ENCODE measurements at places on chromosomes 1 and 21.

- peak; percentile 13 for DNase-seq
These were observed 5.2 kb upstream of the FOXD3 start for GRCh38 chr1:63316984-63317816.

GRCh38 chr21:39552856-39553255 is 59.9 kb upstream of the B3GALT5 start:
- no peak for DNase-seq

- DNase-seq, result no peak
These were observed 110.0 kb downstream of the APP start for GRCh38 chr21:26060335-26061115.

- DNase-seq, result no peak
These were observed 19.7 kb downstream of the KPNA6 start for GRCh38 chr1:32127409-32128198.

DNA sequence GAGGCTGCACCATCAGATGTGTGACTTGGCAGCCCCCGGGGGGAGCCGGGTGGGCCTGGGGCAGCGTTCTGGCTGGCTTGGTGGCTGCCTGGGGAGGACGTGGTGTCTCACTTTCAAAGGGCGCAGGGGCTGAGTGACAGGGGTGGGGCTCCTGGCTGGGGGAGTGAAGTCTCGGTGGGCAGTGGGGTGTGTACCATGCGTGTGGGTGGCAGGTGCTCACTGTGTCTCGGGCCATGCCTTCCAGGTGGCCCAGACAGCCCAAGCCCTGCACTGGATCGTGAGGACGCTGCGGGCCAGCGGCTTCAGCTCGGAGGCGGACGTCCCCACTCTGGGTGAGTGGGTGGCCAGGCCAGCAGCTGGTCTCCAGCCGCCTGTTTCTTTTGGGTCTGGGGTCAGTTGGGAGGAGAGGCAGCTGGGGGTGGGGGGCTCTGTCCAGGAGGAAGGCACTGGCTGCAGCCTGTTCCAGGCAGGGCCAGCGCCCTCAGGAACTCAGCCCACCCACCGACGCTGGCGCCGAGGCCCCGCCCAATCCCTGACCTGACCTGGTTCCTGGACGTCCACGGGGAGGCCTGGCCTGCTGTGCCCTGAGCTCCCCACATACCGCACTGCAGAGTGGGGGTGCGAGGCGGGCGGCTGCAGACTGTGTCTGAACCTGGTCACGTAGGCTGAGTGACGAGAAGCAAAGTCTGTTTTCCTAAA is 30.6 kb upstream of the LRRC3 start:
- DNase-seq, result no peak

GRCh38 chr1:115755456-115756370 is 12.8 kb downstream of the CASQ2 start:
- no peak for DNase-seq

DNA sequence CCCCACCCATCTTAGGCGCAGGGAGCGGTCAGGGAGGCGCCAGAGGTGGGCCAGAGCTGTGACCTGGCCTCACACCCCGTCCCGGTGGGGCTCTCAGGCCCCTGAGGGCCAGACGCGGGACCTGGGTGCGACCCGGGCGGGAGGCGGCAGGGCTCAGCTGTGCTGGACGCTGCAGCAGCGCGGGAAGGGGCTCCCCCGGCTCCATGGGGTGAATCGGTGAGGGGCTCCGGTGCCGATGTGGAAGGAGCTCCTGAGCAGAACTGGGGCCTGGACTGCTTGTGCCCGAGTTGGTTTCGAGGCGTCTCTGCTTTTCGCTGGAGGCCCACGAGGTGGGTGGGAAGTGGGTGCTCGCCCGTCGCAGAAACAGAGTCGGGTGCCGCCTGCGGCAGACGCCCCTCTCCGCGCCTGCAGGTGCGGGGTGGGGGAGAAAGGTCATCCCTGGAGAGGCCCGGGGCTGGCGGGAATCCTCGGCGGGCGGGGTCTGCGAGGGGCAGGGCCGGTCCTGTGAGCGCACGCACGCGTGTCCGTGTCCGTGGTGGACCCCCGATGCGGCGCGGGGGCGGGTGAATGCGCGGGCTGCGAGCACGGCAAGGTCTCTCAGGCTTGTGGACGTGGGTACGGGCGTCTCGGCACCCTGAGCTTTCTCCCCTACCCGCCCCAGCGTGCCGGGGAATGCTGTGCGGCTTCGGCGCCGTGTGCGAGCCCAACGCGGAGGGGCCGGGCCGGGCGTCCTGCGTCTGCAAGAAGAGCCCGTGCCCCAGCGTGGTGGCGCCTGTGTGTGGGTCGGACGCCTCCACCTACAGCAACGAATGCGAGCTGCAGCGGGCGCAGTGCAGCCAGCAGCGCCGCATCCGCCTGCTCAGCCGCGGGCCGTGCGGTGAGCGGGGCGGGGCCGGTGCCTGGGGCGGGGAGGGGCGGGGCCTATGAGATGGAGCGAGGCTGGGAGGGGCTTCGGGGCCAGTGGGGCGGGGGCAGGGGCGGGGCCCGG is 20.4 kb downstream of the AGRN start:
- DNase-seq, result peak; percentile 74

GRCh38 chr1:174158767-174159251 is 511 bp upstream of the RABGAP1L start:
- no peak for DNase-seq

DNA sequence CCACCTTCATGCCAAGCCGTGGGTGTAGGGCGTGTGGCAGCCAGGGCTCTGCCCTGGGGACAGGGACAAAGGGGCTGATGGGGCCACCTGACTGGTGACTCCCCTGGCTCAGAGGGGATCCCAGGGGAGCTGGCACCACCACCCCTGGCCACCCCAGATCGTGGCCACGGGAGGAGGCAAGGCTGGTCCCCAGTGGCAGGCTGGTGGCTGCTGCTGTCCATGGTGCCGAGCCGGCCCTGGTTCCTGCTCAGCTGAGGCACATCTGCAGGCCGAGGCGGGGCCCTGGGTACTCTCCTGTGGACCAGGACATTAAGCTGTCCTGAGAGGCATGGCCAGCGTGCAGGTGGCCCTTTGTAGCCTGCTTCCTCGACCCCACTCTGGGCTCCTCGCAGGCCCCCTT is 6.5 kb downstream of the PLCH2 start:
- DNase-seq, result no peak

DNA sequence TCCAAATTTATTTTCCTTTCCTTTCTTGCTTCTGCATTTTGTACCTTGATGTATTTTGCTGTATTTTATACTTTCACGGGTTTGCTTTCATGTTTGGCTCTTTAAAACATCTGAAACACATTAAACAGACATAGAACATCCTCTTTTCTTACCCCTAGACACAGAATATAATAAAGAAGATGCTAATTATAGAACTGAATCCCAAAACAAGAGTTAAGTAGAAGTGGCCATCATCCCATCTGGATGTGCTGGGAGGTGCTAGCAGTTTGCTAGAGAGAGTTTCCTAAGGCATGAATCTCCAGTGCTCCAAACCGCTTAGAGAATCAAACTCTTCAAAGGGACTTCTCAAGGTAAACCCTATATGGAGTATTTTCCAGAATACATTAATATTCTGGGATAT is 53.9 kb upstream of the GNG12 start:
- DNase-seq, result no peak

DNA sequence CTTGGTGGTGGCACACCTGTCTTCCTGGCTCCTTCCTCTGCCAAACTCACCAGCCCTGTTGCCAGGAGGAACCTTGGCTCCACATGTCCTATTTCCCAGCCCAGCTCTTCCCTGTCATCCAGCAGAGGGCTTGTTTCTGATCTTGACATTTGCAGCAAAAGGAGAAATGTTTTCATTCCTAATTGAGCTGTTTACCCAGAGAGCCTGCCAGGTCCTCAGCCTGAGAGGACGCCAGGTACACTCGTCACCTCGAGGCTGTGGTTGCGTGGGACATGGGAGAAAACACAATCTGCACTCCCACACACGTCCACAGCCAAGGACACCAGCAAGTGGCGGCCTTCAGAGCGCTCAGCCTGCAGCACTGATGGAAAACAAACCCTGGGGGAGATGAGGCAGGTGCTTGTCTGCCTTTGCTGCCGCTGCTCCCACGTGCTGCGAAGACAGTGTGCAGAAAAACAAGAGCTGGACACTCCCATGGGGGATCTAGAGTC is 132.8 kb upstream of the CD34 start:
- no peak for DNase-seq

DNA sequence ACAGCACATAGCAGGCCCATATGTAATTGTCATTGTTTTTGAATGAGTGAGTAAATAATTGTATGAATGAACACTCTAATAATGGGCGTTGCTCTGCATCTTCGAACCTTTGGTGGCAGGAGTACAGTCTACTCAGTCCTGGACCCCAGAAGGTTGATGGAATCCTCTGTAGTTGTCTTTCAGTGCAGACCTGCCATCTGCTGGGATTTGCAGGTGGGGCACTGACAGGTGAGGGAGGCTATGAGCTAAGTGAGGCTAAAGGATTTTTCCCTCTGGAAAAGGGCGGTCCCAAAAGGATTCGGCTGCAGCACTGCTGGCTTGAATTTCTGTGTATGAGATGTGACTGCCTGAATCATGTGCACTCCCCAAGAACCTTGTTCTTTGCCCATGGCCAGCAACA is 53.4 kb downstream of the PLXNA2 start:
- no peak for DNase-seq

DNA sequence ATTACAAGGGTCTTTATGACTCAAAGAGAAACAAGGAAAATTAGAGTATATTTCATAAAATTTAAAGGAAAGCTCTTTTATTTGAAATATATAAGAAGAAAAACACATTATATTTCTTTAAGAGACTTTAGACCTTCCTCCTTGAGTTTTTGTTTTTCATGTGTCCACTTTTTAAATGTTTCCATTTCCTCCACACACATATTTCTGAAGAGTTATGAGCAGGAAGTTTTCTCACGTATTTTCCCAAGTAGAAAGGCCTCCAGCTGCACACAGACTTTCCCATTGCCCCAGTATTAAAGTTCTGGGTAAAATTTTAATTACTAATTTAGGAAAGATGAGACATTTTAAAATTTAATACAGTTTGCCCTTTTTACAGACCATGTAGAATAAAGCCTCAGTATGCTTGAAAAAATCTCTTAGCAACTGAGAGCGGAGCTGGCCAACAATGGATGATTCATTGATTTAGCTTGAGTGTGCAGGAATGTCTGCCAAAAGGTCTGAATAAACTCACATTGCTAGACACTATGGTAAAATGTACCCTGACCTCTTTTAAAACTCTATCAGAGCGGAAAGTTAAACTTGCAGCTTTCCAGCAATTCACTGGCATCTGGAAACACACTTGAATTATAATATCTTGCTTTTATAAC is 57.9 kb downstream of the DDAH1 start:
- peak; percentile 4 for DNase-seq

DNA sequence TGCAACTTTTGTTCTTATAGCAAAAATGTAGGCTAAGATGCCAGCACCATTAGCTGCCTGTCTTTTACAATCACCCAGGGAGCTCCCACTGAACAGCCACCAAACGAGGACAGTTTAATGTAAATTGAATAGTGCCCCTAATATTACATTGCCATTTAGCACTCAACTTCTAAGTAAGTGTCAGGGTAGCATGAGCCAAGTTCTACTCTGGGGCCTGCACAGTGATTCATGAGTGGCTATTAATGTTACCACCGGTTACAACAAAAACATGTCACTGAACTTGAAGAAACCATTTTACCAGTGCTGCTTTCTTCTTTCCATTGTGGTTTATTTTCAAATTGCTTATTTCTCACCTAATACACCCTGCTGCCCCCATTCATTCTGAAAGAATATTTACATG is 295.6 kb upstream of the RRP15 start:
- no peak for DNase-seq

GRCh38 chr1:55582084-55582483 is 366.9 kb upstream of the USP24 start:
- no peak for DNase-seq

DNA sequence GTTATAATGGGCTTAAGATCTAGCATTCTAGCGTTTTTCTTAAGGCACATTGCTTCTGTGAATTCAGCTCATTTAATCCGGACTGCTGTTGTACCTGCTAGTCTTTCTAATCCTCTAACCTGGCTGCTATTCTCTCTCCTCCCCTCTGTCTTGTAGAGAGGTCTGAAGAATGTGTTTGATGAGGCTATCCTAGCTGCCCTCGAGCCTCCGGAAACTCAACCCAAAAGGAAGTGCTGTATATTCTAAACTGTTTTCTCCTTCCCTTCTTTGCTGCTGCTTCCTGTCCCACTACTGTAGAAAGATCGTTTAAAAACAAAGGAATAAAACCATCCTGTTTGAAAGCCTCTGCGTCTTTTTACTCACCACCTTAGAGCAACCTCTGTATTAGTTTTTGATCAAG is 37.3 kb downstream of the CDC42 start:
- DNase-seq, result no peak

DNA sequence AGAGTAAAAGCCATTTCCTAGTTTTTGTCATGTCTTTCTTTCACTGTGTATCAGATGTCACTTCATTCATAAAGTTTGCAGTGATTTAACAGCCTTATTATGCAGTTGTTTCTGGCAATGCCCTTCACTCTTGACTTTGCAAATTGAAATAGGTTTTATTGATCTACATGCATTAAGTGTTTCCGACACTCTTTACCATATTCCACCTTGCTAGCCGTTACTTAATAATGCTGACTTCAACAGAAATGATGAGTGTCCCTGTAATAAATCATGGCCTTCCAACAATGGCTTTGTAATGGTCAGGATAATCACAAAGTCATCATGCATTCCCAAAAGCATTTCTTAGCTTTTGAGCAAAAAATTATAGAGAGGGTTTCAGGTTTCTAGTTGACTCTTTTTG is 236.8 kb upstream of the FMN2 start:
- DNase-seq, result no peak

- peak; percentile 92 for DNase-seq
These were observed 30.0 kb upstream of the S100A7 start for GRCh38 chr1:153490272-153491051.

- DNase-seq, result no peak
These were observed 133.4 kb downstream of the NEK7 start for GRCh38 chr1:198290089-198290683.

- no peak for DNase-seq
These were observed 23.6 kb downstream of the PCSK9 start for GRCh38 chr1:55062801-55063576.

DNA sequence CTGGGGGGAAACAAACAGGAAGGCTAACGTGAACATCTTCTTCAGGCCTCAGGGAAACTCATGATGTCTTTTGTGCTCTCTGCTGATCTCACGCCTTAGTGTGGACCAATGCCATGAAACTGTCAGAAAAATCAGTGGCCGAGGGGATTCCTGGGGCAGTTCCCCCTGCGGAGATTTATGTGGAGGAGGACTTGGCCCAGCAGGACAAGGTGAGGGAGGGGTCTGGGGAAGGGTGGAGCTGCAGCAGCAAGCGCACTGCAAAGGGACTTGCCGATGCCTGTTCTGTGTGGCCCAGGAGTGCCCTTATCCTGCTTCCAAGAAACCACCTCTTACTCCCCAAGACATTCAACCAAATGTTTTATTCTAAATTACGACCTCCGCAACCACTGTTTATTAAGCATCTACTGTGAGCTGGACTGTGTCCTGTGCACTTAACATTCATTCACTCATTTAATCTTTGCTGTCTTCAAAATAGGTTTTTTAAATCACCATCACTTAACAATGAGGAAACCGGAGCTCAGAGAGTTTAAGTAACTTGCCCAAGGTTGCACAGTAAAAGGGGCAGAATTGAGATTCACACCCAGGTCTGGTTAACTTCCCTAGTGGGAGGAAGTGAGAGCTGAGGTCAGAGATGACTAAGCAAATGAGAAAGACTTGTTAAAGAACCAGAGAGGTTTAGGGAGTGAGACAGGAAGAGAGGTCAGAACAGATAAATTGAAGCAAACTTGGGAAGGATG is 49.7 kb downstream of the FHAD1 start:
- DNase-seq, result no peak
